ENCODE measurements at places on chromosomes 7 and 10.

- DNase-seq = no peak
Measured at GRCh38 chr7:73555411-73555982, 2.0 kb downstream of the BCL7B start.

DNA sequence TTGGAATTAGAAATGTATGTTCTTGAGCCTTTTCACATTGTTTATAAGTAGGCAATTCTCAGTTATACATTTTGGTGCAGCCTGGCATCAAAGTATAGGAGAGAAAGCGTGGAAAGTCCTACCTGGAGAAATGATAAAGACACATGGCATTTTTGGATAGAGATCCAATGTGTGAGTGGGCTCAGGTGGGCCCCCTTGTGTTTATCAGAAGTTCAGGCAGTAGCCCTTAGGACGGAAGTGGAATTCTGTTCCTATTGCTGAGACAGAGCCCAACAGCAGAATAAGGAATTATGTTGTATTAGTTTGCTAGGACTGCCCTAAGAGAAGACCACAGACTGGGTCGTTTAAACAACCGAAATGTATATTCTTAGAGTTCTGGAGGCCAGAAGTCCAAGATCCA is 85.2 kb upstream of the AMPH start:
- no peak for DNase-seq

DNA sequence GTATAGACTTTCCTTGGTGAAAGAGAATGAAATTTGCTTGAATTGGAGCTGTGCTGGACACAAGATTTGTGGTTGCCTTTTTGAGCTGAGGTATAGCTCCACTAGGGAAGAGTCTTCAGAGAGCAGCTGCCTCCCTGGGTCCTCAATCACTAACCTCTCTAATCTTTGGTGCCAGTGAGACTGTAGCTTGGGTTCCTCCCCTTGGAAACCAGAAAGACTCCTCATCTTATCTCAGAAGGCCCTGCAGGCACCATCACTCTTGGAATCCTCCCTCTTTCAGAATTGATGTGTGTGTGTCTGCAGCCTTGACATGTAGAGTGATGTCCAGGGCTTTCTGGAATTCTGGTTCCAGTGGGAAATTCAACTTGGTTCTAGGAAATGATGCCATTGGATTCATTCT is 426.5 kb downstream of the RPS24 start:
- DNase-seq = no peak

DNA sequence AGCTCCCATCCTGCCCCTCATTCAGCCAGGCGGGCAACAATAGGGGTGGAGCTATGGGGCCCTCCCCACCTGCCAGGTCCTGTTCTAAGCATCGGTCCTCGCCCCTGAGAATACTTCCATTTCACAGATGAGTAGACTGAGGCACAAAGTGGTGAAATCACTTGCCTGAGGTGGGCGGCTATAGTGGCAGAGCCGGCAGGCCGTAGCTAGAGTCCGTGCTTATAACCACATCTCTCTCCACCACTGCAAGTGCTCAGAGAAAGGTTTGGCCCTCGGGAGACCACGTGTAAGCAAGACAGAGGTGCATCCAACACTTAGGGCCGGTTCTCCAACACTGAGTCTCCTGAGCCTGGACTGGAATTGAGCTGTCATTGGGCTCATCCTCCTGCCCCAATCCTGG is 145.8 kb upstream of the UNC5B start:
- no peak for DNase-seq

DNA sequence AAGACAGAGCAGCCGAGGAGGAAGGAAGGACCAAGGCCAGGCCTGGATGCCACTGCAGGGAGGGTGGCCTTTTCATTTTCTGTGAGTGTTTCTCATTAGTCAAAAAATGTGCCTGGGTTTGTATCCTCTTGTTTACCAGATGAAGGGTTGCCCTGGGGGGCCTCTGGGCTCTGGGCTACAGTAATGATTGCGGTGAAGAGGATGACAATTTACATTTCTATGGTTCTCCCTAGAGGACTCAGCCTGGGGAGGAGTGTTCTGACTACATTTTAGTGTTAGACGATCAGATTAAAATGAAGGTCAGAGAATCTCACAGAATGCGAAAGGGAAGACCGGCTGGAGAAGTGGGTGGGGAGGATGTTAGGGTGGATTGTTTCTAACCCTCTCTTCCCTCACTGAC is 108.0 kb upstream of the KMT2C start:
- DNase-seq = no peak

DNA sequence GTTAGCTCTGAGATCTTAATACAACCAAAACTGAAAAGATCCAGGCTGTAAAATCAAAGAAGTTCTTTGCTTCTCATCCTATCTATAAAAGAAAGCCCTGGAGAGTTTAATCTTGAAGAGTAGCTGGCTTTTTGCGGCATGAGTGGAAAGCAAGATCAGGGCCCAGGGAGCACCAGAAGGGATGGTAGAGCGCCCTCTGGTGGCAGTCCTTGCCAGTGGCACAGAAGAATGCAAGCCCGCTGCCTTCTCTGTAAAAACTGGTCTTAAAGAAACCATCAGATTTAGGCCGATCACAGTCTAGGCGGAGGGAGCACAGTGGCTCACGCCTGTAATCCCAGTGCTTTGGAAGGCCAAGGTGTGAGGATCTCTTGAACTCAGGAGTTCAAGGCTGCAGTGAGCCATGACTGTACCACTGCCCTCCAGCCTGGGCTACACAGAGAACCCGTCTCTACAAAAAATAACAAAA is 35.6 kb downstream of the CPN1 start:
- DNase-seq = peak; percentile 58

- no peak for DNase-seq
Measured at GRCh38 chr7:157684909-157685429, 348.2 kb downstream of the DNAJB6 start.

DNA sequence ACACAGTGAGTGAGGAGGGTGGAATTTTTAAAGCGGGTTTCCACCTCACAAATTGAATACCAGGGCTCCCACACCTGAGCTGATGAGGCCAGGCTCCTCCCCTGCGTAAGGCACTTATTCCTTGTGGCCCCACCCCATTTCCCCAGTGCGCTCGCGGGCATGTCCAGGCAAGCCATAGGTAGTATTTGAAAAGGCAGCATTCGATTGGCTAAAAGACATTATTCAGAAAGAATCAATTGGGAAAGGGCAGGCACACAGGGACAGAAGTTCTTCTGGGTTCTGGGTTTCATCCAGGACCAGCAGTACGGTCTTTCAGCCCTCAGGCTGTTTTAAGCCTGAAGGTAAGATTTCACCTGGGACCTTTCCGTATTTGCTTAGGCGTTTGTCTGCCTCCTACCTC is 222.3 kb downstream of the BBS9 start:
- no peak for DNase-seq

- DNase-seq = peak; percentile 54
Measured at GRCh38 chr7:75623390-75624133, 115.2 kb downstream of the HIP1 start.

- DNase-seq = no peak
Measured at GRCh38 chr10:56255298-56255697, 105.8 kb downstream of the ZWINT start.

DNA sequence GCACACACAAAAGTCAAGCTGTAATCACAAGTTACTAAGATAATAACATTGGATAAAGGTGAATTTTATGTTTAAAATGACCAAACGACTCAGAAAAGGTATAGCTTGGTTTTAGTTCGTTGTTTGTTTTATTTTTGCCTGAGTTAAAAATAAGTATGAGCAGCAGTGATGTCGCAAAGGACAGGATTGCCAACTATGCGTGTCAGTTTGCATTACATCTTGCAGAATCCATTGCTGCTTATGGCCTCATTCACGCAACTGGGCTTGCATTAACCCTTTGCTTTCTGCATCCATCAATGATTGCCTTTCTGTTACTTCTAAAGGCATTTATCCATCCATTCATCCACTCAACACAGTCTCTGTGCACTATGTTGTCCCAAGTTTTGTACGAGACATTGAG is 389.6 kb downstream of the DPP6 start:
- no peak for DNase-seq

GRCh38 chr7:159157714-159158113 is 13.0 kb upstream of the VIPR2 start:
- DNase-seq = no peak

GRCh38 chr7:132906193-132906835 is 175.6 kb downstream of the CHCHD3 start:
- DNase-seq = no peak

- no peak for DNase-seq
Measured at GRCh38 chr7:131517218-131517923, 39.1 kb downstream of the PODXL start.

DNA sequence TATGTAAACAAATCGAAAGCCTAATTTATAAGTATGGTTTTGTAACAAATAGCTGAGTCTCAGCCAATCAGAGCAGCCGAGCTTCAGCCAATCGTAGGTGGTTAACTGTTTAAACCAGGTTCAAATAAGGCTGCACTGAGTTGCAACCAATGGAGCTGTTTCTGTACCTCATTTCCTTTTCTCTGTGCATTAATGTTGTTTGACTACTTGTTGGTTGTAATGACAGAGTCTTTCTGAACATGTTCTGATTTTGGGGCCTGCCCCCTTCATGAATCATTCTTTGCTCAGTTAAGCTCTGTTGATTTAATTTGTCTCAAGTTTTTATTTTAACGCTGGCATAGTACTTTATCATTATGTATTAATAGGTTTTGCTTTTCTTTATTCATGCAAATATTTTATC is 14.6 kb downstream of the OTUD1 start:
- no peak for DNase-seq

DNA sequence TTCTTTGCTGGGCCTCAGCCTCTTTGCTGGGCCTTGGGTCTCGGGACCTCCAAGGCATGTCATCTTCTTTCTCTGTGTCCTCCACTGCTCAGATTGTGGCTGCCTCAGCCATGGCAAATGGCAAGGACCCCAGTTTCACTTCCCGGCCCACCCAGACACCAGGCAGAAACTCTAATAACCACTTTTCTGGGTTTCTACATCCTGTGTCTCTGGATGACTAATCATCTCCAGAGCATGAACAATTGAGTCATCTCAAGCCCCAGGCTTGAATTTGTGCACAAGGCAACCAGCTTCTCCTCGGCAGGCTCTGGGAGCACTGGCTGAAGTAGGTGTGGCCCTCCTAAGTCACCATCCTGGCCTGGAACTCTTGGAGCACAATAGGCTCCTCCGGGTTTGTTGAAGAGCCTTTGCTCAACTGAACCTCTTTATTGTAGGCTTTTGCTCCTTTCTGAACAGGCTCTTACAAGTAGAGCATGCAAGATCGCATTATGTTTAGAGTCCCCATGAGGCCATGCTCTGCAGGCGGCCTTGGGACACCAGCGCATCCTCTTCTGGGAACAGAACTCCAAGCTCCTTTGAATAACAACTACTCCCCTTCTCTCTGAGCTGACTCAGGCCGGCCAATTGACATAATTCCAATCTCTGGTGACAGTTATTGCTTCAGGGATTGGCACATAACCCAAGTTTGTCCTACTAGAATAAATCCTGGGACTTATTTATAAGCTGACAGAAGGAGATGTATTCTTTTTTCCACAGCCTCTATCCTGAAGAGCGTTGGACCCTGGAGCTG is 218.1 kb downstream of the WDR11 start:
- DNase-seq = no peak

DNA sequence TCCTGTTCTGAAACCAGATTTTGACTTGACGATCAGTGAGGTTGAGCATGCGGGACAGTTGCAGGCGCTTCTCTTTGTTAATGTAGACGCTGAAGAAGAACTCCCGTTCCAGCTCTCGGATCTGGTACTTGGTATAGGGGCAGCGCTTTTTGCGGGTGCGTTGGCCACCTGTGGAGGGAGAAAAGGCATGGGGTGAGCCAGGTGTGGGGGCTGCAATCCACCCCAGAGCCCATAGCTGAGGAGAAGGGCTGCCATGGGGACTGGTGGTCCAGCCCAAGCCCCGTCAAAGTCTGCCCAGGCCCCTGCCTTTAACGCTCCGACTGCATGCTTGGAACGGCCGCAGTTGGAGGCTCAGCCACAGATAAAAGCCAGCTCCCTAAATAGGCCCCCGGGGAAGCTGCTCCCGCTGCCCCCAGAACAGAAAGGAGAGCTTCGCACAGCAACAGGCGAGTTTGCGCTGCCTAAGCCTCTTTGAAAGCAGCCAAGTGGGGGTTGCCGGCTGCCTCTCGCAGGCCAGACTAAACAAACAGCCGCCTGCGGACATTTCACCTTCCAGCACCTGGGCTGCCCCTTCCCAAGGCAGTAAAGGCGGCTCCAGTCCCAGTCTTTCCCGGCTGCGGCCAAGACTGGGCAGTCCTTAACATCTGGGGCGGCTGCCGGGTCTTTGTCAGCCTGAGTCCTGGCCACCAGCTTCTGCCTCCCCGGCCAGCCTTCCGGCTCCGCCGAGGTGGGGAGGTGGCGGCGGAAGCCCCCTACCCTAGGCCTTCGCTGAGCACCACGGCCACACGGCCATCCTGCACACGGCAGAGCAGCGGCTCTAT is 2.0 kb downstream of the HOXA11 start:
- no peak for DNase-seq

GRCh38 chr10:47336387-47337134 is 11.6 kb upstream of the RBP3 start:
- no peak for DNase-seq

DNA sequence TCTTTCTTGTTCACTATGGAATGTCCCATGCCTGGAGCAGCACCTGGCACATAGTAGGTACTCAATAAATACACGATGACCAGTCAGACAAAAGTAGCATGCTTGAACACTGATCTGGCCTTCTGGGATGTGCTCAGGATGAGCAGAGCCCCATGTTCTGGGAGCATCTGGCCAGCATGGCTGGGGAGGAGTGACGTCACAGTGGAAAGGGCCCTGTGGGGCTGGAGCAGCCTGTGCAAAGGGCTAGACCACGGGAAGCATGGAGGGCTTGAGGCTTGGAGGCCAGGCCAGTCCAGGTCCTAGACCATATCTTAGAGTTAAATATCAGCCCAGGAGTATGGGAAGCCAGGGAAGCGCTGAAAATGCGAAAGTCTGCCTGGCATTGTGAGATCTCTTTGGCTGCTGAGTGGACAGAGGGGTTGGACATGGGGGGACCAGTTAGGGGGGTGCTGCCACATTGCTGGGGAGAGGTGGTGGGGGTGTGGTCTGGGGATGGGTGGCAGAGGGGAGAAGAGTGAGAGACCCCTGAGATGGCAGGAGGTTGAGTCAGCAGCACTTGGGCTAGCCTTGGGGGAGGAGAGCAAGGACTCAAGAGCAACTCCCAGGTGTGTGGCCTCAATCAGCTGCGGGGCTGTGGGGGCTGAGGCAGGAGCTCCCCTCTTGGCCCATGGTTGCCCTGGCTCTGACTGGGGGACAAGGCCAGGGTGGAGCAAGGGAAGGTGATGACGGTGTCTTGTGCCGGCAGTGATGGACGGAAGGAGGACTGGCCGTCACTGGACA is 34.9 kb downstream of the ZCCHC24 start:
- no peak for DNase-seq

Data from anterior cingulate cortex (tissue), 58 donors.